Osteocyte (in vitro differentiated cells): ENCODE measurements at places on chromosomes 6 and 20. TPM values are rescaled to one million over a fixed set of nuclear protein-coding genes. Genes with fewer than 3 reads are reported as not detected.

GRCh38 chr6:24231438-24231977 is 105.5 kb downstream of the NRSN1 start:
- H3K4me1 ChIP-seq = no peaks in the 10 kb centered on the region
- peaks cover 17% of the 10 kb centered on the region for H3K27me3 ChIP-seq
- DNase-seq = no peak
- H3K36me3 ChIP-seq = no peaks in the 10 kb centered on the region
- H3K4me3 ChIP-seq = no peak overlapping the region

DNA sequence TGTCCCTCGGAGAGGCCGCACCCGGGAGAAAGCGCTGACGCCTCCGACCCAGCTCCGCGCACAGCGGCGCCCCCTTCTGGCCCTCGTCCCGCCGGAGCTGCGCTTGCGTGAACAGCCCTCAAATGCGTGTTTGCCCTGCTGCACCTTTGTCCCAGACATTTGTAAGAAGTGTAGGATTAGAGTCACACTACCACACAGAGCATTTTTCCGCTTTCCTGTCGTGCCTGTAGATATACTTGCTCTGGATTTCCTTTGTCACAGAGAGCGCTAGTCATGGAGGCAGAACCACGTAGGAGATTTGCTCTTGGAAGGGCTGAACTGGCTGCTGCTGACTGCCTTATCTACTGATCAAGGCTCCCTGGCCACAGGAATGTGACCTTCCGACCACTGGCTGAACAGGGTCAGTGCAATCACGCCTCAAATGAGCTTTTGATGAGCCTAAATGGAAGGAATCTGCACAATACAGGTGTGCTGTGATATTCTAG is 62.3 kb downstream of the PAX1 start:
- H3K36me3 ChIP-seq = no peaks in the 10 kb centered on the region
- DNase-seq = no peak
- H3K4me3 ChIP-seq = no peak overlapping the region

- no peaks in the 10 kb centered on the region for H3K27me3 ChIP-seq
- DNase-seq = no peak
- peaks cover 3% of the 10 kb centered on the region for H3K36me3 ChIP-seq
- H3K4me1 ChIP-seq = peaks cover 66% of the 10 kb centered on the region
Observed at GRCh38 chr6:22828179-22829062, 259.1 kb downstream of the HDGFL1 start.

GRCh38 chr20:38164069-38164468 is 1.0 kb downstream of the TGM2 start:
- H3K27me3 ChIP-seq = no peaks in the 10 kb centered on the region
- DNase-seq = no peak
- no peaks in the 10 kb centered on the region for H3K36me3 ChIP-seq
- no peak overlapping the region for H3K27ac ChIP-seq
- peaks cover 42% of the 10 kb centered on the region for H3K4me1 ChIP-seq

GRCh38 chr6:112122756-112123155 is 35.4 kb downstream of the FAM229B start:
- H3K27ac ChIP-seq = no peak overlapping the region
- H3K4me3 ChIP-seq = no peak overlapping the region
- no peak for DNase-seq
- no peaks in the 10 kb centered on the region for H3K4me1 ChIP-seq
- H3K36me3 ChIP-seq = peaks cover 82% of the 10 kb centered on the region
- H3K27me3 ChIP-seq = no peaks in the 10 kb centered on the region

GRCh38 chr20:25052255-25053194 is 5.4 kb downstream of the ACSS1 start:
- peaks cover 8% of the 10 kb centered on the region for H3K27me3 ChIP-seq
- H3K27ac ChIP-seq = no peak overlapping the region
- no peak for DNase-seq
- H3K36me3 ChIP-seq = peaks cover 2% of the 10 kb centered on the region
- peaks cover 28% of the 10 kb centered on the region for H3K4me1 ChIP-seq

- no peak overlapping the region for H3K4me3 ChIP-seq
- no peak overlapping the region for H3K27ac ChIP-seq
- no peaks in the 10 kb centered on the region for H3K36me3 ChIP-seq
- DNase-seq = no peak
- H3K27me3 ChIP-seq = peaks cover 68% of the 10 kb centered on the region
Observed at GRCh38 chr6:107793191-107793590, 30.9 kb downstream of the SCML4 start.

- peaks cover 18% of the 10 kb centered on the region for H3K36me3 ChIP-seq
- peaks cover 39% of the 10 kb centered on the region for H3K4me1 ChIP-seq
- peaks cover 31% of the 10 kb centered on the region for H3K27me3 ChIP-seq
- no peak overlapping the region for H3K27ac ChIP-seq
- H3K4me3 ChIP-seq = peak overlapping the region; percentile 86
Observed at GRCh38 chr6:46490425-46491200, 636 bp downstream of the RCAN2 start.

DNA sequence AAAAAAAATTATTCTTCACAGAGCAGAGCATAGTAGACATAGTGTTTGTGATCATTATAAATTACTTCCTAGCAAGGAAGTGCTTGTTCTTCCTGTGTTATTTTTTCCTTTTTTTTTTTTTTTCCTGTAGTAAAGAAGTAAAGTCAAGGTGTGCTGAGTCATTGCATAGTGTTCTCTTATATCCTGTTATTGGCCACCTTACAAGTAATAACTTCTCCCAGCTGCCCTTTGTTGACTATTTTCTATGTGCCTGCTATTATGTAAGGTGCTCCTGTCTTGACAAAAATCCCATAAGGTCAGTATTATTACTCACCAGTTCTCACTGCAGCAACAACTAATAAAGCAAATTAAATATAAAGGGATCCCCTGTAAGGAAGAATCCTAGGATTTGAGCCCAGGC is 195.3 kb downstream of the GJA1 start:
- H3K4me3 ChIP-seq = no peak overlapping the region
- H3K27me3 ChIP-seq = no peaks in the 10 kb centered on the region
- H3K36me3 ChIP-seq = peaks cover 6% of the 10 kb centered on the region
- peaks cover 1% of the 10 kb centered on the region for H3K4me1 ChIP-seq
- DNase-seq = no peak

DNA sequence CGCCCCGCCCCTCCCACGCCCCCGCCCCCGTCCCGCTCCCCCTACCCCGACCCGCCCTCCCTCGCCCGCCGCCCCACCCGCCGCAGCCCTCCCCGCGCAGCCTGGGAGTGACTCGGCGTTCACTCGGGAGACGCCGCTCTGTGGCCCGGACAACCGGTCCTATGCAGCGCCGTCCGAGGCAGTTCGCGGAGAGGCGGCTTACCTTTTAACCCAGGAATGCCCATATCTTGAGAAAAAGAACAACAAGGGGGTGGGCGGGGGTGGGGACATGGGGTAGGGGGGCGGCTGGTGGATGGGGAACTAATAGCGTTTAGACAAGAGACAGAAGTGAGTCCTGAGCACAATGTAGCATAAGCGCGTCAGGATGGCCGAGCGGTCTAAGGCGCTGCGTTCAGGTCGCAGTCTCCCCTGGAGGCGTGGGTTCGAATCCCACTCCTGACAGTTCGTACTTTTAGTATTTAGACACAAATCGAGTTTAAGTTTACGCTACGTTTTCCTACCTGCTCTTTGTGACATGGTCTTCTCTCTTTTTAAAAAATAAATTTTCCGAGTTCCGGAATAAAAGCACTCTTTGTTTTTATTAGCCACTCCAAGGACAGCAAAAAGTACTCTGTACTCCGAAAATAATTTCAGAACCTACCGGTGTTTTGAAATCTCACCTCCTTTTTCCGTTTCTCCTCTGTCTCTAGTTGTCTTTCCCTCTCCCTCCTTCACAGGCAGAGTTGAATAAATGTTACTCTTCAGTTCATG is 17.1 kb upstream of the HMGN4 start:
- peak; percentile 95 for DNase-seq
- H3K36me3 ChIP-seq = no peaks in the 10 kb centered on the region
- peaks cover 22% of the 10 kb centered on the region for H3K4me1 ChIP-seq
- H3K27ac ChIP-seq = peak overlapping the region; percentile 95

- H3K4me1 ChIP-seq = peaks cover 15% of the 10 kb centered on the region
- no peaks in the 10 kb centered on the region for H3K27me3 ChIP-seq
- DNase-seq = no peak
- no peak overlapping the region for H3K27ac ChIP-seq
Observed at GRCh38 chr20:6714279-6714711, 53.2 kb upstream of the BMP2 start.

DNA sequence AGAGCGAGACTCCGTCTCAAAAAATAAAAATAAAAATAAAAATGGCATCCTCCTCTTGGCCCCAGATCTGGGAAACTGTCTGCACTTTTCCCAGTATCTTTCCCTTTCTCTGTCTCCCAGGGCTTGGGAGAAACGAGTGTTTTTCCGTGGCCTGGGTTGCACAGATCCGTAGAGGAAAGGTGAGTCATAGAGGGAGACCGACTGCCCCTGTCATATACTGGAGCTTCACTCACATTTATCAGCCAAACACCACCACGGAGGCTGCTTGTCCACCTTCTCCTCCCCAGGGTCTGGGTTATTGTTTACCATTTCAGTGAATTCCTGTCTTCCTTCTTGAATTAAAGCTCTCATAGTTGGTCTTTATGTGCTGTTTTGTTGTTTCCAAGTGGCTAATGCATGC is 31.9 kb upstream of the EIF2S2 start:
- peaks cover 24% of the 10 kb centered on the region for H3K27me3 ChIP-seq
- H3K27ac ChIP-seq = no peak overlapping the region
- H3K36me3 ChIP-seq = no peaks in the 10 kb centered on the region
- no peak overlapping the region for H3K4me3 ChIP-seq

DNA sequence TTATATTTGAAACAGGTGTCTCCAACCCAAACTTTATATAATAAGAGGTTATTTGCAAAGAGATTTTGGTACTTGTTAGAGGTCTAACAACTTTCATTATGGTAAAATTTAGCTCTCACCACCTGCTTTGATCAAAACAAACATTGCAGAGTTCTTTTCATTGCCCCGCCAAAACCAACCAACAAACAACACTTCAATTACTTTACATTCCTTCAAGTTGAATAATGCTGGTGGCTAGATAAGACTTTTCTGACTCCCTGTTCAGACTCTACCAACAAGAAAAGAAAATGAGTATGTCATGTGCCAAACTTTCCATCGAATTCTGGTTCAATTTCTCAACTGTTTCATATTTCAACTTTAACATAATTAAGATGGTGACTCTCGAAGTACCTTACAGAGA is 311.1 kb downstream of the ADGRG6 start:
- no peaks in the 10 kb centered on the region for H3K36me3 ChIP-seq
- no peak overlapping the region for H3K4me3 ChIP-seq
- H3K27ac ChIP-seq = no peak overlapping the region
- H3K27me3 ChIP-seq = peaks cover 67% of the 10 kb centered on the region
- H3K4me1 ChIP-seq = no peaks in the 10 kb centered on the region

- H3K4me1 ChIP-seq = peaks cover 39% of the 10 kb centered on the region
- no peaks in the 10 kb centered on the region for H3K27me3 ChIP-seq
- no peak overlapping the region for H3K4me3 ChIP-seq
- peaks cover 28% of the 10 kb centered on the region for H3K36me3 ChIP-seq
- DNase-seq = no peak
Observed at GRCh38 chr6:108702106-108702851, 141.6 kb downstream of the FOXO3 start.

- H3K36me3 ChIP-seq = no peaks in the 10 kb centered on the region
- H3K4me1 ChIP-seq = no peaks in the 10 kb centered on the region
- no peak overlapping the region for H3K4me3 ChIP-seq
- no peak overlapping the region for H3K27ac ChIP-seq
Observed at GRCh38 chr20:16664020-16664419, 65.8 kb upstream of the SNRPB2 start.

- H3K27ac ChIP-seq = no peak overlapping the region
- no peak for DNase-seq
- H3K27me3 ChIP-seq = no peaks in the 10 kb centered on the region
Observed at GRCh38 chr6:20416567-20417345, 15.1 kb downstream of the E2F3 start.

DNA sequence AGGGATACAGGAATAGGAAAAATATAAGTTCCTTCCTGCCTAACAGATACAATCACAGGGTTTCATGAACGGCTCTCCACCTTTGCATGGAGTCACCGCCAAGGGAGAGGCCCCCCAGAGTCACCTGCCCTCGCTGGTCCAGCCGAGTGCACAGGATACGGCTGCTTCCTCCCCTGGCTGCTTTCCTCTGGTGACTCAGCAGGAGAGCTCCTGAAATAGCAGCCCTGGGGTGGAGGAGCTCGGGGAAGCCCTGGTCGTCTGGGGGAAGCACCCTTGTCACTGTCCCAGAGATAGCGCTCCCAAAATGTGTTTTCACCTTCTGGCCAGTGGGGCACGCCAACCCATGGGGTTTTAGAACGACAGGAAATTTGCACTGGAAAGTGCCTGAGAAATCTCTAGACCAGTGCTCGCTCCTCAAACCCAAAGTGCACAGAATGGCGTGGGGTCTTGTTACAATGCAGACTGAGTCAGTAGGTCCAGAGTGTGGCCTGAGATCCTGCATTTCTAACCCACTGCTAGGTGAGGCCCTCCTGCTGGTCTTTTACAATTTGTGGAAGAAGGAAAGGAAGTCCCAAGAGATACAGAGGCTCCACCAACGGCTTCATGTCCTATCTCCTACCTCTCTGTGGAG is 35.9 kb upstream of the FAM50B start:
- no peak overlapping the region for H3K4me3 ChIP-seq
- peaks cover 59% of the 10 kb centered on the region for H3K4me1 ChIP-seq
- no peak for DNase-seq
- no peaks in the 10 kb centered on the region for H3K36me3 ChIP-seq

GRCh38 chr6:110287462-110288341 is 70.4 kb downstream of the METTL24 start:
- DNase-seq = no peak
- no peak overlapping the region for H3K27ac ChIP-seq
- H3K27me3 ChIP-seq = peaks cover 24% of the 10 kb centered on the region
- H3K36me3 ChIP-seq = no peaks in the 10 kb centered on the region
- no peak overlapping the region for H3K4me3 ChIP-seq

DNA sequence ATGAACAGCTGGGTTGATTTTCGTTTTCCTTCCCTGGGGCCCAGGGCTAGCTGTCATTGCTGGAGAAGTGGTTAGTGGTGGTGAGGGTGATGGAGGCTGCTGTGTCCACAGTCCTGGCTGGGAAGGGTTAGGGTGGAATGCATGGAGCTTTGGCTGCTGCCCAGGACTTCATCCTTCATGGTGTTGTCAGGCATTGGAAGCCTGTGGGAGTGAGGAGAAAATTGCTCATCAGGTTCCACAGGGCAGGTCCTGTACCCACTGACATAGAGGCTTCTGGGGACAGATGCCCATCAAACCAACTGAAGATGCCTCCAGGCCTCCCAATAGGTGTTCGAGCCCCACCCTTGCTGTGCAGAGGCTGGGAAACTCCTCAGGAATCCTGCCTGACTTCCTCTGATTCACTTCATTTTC is 262.4 kb upstream of the SUPT3H start:
- H3K4me1 ChIP-seq = peaks cover 34% of the 10 kb centered on the region
- DNase-seq = no peak
- H3K27me3 ChIP-seq = no peaks in the 10 kb centered on the region

DNA sequence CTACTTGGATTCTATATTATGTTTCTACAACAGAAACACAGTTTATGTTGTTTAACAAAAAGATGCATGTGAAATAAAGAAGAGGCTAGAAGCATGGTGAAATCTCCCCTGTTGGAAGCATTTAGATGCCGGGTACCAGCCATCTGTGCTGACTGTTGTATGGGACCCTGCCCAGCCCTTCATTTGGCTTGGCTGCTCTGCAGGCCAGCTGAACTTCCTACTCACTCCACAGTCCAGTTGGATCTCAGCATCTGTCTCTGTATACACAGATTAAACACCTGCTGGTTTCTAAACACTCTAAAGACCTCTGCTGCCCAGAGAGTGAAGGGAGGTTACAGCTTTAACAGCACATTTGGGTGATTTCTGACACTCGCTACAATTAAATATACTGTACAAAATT is 228.3 kb downstream of the SLC35F1 start:
- no peak overlapping the region for H3K27ac ChIP-seq
- no peak for DNase-seq
- H3K4me1 ChIP-seq = peaks cover 7% of the 10 kb centered on the region
- no peaks in the 10 kb centered on the region for H3K27me3 ChIP-seq

LINC00237 gene
- total RNA-seq = not detected in 2 replicates

ARFGEF3 gene
- total RNA-seq = 0.05 and 0.08 TPM in 2 replicates

NMBR gene
- not detected in 2 replicates for total RNA-seq

SLC17A2 gene
- not detected in 2 replicates for total RNA-seq

EPB41L2 gene
- total RNA-seq = 65.3 and 67.5 TPM in 2 replicates

ANKS1A gene
- 15.5 and 18.5 TPM in 2 replicates for total RNA-seq

KCNK15 gene
- 17.5 and 21.5 TPM in 2 replicates for total RNA-seq
